ENCODE measurements at places on chromosomes 1 and 21.
A peak's percentile ranks its signal among the peaks of the same experiment; 100 is the strongest.

DNA sequence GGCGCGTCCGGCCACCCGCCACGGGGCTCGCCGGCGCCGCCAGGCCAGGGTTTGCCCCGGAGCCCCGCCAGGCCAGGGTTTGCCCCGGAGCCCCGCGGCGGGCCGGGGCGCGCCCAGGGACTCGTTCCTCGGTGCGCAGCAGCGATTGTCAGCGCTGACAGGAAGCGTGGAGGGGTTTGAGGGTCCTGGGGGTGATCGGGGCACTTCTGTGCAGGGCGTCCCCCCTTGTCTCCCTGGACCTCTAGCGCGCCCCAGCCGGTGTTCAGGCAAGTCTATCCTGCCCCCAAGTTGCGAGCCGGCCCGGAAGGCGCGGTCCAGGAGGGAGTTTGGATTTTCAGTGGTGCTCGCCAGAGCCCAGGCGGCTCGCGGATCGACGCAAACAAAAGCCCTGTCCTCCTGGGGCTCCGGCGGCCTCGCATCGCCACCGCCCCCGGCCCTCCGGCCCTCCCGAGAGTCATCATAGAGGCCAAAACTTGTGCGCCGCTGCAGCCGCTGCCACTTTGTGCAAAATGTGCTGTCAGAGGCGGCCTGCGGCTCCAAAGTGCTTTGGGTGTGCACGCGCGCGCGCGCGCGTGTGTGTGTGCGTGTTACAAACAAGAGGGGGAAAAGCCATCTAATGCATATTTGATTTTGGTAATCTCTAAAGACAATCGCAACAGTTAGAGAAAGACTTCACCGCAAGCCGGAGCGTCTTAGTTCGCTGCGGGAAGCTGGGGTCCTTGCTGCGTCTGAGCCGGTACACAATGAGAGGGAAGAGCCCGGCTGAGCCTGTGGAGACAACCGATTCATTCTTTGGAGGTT, 1.0 kb downstream of the ROR1 start:
- no peak for DNase-seq

DNA sequence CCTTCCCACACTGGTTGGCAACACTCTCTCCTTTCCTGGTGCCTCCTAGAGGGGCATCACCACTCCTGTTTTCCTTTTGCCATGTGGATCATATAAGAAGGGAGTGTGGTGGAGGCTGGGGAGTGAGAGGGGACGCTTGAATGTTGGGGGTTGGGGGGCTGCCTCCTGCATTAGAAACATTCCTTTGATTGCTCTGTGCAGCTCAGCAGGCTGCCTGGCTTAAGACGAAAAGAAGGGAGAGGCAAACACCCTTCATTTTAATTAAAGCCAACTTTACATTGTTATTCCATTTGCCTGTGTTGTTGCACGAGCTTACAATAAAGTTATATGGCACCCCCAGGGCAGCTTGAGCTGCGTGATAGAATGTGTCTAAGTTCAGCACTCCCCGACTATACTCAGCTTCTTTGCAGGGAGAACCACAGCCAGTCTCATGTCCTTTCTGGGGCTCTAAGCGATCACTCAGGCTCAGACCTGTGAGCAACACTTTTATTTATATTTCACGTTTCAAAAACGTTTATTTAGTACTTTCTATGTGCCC, 57.4 kb downstream of the FOXD2 start:
- no peak for DNase-seq

DNA sequence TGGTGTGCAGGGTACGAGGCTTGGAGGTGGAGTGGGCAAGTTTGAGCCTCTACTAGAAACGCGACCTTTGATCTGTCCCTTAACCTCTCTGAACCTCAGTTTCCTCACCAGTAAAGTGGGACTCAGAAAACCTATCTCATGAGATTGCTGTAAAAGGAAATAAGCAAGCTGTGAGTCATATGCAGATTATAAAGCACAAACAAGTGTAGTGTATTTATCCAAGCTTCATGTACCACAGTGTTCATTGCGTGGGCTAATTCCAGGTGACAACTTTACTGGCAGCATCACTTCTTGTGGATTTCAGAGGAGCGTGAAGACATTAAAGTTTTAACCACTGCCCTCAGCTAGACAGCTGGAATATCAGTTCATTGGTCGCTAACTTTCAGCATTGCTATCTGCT, 44.4 kb downstream of the ZNF697 start:
- no peak for DNase-seq

GRCh38 chr1:183575606-183576005, 14.7 kb downstream of the NCF2 start:
- DNase-seq: no peak

DNA sequence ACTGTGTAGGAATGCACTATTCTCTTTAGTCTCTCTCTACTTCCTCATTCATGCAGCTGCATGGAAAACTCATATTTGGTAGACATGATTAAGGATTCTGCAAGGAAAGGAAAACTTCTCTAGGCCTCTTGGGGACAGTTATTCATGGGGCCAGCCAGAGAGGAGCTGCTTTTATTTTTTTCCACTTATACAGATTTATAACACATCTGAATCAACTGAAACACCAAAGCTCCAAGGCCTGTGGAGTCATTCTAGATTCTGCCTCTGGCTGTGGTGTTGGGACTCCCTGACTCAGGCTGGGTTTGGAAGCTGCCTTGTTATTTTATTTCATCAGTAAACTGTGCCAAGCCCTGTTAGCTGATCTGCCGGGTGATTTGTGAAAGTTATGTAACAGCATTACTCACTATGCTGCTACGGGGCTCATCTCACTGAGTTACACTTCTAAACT, 83.9 kb upstream of the EDEM3 start:
- DNase-seq: no peak

- DNase-seq: peak; percentile 24
These were observed at the start of gene CCDC28B for GRCh38 chr1:32200226-32201010. Gene CCDC28B (plus strand): TSS chr1:32200595. CDS start chr1:32201936, 1,341 bp downstream.

GRCh38 chr1:173663159-173663558, 6.5 kb downstream of the ANKRD45 start:
- DNase-seq: no peak

DNA sequence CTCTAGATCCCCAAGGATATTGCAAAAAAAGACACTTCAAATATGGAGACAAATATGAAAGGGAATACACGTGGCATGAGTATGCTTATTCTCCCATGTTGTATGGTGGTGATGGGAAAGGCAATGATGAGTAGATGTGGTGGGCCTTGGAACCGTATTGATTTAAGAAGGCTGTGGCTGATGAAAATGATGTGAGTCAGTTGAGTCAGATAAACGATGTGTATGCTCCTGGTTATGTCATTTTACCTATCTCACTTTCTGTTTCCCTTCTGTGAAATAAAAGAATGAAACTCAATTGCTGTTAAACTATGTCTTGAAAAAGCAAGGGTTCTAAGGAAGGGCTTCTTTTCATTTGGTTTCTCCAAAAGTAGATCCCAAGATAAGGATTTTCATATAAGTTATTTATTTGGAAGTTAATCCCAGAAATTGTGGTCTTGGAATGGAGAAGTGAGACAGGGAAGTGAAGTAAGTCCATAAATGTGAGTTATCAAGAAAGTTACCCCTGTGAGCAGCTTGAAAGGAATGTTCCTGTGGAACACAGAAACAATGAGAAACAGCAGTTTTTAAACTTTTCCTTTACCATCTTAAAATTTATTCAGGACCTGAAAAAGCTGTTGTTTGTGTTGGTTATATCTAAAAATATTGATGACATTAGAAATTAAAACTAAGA, 292.0 kb downstream of the DUSP10 start:
- no peak for DNase-seq

DNA sequence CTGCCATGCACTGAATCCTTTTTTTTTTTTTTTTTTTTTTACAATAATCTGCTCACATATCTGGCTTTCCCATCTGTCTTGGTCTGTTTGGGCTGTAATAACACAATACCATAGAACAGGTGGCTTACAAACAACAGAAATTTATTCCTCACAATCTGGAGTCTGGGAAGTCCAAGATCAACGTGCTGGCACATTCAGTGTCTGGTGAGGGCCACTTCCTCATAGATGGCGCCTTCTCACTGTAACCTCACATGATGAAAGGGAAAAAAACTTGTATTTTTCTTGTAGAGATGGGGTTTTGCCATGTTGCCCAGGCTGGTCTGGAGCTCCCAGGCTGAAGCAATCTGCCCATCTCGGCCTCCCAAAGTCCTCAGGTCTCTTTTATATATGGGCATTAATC, 13.0 kb upstream of the PARP1 start:
- no peak for DNase-seq

GRCh38 chr1:185042737-185043136, 2.6 kb upstream of the RNF2 start:
- no peak for DNase-seq

GRCh38 chr1:89945852-89946476, 48.9 kb upstream of the ZNF326 start:
- DNase-seq: no peak

- peak; percentile 7 for DNase-seq
These were observed 3.0 kb upstream of the RGS2 start for GRCh38 chr1:192805832-192806323.

GRCh38 chr1:16913181-16913832, 8.4 kb upstream of the CROCC start:
- no peak for DNase-seq

GRCh38 chr1:108646648-108647269, 14.1 kb downstream of the HENMT1 start:
- peak; percentile 58 for DNase-seq

DNA sequence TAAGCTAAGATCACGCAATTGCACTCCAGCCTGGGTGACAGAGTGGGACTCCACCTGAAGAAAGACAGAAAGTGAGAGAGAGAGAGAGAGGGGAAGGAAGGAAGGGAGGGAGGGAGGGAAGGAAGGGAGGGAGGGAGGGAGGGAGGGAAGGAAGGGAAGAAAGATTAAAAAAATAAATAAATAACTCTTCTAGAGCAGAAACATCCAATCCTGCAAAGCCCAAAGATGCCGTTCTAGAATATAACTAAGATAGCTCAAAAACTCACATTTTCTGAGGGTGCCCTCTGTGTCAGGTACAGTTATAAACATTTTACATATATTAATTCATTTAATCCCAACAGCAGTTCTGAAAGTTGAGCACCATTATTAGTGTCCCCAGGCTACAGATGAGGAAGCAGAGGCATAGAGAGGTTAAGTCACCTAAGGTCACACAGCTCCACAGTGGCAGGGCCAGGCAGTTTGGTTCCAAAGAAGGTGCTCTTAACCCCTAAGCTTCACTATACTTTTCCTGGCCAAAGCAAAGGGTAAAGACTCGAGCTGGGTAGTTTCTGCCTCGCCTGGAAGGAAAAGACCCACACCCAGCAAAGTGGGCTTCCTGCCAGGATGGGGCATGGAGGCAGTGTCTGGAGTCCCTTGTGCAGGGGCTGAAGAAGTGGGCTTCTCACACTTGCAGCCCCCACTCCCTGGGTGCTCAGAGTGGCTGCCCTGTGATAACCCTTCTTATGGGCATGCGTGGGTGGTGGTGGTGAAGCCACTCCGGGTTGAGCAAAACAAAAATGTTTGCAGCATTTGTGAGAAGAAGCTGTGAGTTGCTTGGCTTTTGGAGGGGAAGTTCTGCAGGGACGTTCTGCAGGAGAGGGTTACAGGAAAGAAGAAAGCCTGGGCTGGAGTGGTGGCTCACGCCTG, 7.9 kb upstream of the PIK3CD start:
- no peak for DNase-seq

DNA sequence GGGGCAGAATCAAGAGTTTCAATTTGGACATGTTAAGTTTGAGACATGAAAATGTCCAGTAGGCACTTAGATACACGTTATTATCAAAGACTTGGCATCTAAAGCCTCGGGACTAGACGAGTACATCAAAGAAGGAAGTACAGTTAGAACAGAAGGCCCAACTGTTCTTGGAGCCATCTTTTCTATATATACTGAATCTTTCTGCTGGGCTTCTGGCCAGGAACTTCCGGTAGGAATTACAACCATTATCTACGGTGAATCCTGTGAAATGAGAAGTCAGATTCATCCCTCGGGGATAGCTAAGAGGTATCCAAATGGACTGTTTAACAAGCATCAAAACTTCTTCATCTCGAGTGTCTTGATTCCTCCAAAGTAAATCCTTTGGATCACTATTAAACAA, 34.4 kb upstream of the NRDC start:
- DNase-seq: no peak
